ENCODE measurements at places on chromosomes 6 and 20.

DNA sequence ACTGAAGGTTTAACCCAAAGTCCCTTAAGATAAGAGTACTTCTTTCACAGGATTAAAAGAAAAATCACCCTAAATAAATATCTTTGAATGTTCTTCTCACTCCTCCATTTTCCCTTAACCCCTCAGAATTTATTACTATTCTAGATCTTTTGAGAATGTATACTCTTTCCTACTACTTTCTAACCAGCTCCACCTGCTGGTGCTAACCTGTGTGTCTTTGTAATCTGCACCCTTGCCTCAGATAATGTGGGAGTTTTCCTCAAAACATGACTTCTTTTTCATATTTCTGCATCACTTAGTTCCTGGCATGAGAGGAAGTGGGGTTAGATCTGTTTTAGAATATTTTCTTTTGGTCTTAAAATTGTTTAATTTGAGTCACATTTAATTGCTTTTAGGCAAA, 394.2 kb downstream of the BMP2 start:
- no peak for DNase-seq

DNA sequence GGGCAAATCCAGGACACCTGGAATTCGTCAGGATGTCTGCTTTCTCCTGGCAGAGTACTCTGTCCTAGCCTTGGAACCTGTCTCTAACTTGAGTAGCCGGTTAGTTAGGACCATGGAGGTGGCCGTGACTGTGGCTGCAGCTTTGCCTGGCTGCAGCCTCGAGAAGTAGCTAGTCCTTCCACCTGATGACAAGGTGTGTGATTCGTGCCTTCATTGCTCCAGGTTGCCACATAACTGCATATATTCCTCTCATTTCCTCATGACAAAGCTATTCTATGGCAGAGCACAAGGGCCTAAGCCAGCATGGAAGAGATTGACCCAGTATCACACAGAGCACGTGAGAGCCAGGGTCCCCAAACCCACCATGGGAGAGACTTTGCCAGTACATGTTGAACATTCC, 39.8 kb upstream of the KIF25 start:
- DNase-seq, result no peak

GRCh38 chr20:38172408-38172807, 7.3 kb upstream of the TGM2 start:
- no peak for DNase-seq

GRCh38 chr6:38505826-38506225, 133.9 kb downstream of the BTBD9 start:
- DNase-seq, result no peak

DNA sequence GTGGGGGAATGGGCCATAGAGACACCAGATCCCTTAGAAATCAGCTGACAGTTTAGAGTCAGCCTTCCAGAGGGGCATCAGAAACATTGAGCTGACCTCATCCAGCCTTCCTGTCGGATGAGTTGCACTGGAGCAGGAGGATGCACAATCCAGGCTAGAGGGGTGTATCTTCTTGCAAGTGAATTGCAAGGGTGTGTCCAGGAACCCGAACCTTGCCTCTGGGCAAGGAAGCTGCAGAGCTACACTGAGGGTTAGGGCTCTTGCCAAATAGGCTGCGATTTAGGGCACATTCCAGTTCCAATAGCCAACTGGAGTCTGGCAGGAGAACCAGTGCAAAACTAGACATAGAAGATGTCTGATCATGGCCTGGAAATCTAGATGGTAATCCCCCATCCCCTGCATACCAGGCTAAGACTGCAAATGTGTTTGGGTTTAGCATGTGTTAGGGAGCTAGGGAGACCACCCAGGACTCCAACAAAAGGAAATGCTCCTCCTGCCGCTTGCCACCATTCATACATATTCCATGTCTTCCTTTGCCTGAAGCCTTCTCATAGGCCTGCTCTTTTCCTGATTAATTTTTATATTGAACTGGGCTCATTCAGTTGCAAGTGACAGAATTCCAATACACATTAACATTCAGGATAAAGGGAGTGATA, 6.3 kb upstream of the UTRN start:
- DNase-seq, result no peak

GRCh38 chr6:14555804-14556203, 438.2 kb downstream of the CD83 start:
- no peak for DNase-seq

- DNase-seq, result no peak
Observed at GRCh38 chr6:43990275-43990626, 137.0 kb downstream of the MRPL14 start.

DNA sequence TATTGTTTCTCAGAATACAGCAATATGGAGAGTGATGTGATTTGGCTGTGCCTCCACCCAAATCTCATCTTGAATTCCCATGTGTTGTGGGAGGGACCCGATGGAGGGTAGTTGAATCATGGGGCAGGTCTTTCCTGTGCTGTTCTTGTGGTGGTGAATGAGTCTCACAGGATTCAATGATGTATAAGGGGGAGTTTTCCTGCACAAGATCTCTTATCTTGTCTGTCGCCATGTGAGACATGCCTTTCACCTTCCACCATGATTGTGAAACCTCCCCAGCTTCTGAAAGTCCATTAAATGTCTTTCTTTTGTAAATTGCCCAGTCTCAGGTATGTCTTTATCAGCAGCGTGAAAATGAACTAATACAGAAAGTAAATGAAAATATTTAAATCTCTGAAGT, 234.8 kb upstream of the TENT5A start:
- DNase-seq, result no peak

DNA sequence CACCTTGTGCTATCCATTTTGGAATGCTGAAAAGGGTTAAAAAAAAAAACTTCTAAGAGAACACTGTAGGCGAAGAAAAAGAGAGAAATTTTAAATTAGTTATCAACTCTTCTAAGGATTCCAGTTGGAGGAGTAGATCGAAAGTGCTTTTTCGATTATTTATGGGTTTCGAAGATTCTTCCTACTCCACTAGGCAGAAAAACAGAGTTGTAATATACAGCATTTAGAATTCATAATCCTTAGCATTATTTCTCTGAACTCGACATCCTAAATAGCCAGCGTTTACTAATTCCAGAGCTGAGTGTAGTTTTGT, 817 bp upstream of the RNF217 start:
- DNase-seq, result no peak

- no peak for DNase-seq
Observed at GRCh38 chr6:132592855-132593254, 3.3 kb upstream of the TAAR5 start.

GRCh38 chr6:23349521-23350147, 776.4 kb upstream of the NRSN1 start:
- no peak for DNase-seq

DNA sequence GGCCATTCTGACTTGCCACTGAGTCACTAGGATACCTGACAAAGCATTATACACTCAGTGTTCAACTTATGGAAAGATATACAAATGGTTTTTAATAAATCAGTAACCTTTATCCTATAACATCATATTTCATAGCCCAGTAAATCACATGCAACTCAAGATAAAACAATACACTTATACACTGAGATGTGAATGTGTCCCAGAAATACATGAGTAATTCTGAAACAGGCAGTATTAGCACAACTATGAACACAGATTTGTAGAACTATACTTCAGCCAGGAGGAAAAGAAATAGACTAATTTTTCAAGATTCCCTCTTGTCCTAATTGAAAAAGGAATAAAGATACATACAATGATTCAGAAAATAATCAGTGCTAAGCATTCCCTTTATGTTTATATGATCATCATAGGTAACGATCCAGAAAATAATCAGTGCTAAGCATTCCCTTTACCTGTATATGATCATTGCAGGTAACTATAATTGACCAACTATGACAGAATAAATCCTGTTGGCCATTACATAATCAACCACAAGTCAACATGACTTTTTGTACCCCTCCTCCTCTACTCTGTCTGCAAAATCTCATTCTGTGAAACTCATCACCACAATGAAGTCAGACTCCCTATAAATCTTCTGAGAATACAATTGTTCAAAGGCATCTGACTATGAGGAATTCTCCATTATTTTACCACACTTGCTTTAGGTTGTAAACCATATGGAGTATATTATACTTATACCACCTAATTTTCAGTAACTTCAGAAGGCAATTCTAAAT, 30.3 kb downstream of the HACE1 start:
- no peak for DNase-seq

GRCh38 chr6:143125864-143126573, 65.3 kb downstream of the AIG1 start:
- no peak for DNase-seq

DNA sequence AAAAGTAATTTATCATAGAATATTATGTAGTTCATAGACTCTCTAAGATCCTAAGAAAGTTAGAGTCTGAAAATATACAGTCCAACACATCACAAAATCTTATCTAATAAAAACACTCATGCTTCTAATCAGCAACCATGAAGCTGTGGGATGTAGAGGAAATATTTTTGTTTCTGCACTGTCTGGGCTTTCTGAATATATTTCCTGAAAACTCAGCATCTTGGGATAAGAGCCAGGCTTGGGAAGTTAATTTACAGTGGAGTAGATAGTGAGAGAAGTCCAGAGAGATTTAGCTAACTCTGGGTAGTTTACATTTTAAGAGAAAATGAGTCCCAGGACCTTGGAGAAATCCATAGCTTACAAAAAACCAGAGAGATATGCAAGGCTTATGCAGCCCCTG, 150.4 kb upstream of the BMP5 start:
- DNase-seq, result no peak

GRCh38 chr6:113699239-113699638, 157.9 kb upstream of the MARCKS start:
- no peak for DNase-seq

- no peak for DNase-seq
Observed at GRCh38 chr20:40562031-40562430, 127.0 kb downstream of the MAFB start.

- no peak for DNase-seq
Observed at GRCh38 chr6:135257631-135258405, 76.7 kb downstream of the MYB start.

- no peak for DNase-seq
Observed at GRCh38 chr20:61263938-61264337, 11.9 kb downstream of the CDH4 start.

DNA sequence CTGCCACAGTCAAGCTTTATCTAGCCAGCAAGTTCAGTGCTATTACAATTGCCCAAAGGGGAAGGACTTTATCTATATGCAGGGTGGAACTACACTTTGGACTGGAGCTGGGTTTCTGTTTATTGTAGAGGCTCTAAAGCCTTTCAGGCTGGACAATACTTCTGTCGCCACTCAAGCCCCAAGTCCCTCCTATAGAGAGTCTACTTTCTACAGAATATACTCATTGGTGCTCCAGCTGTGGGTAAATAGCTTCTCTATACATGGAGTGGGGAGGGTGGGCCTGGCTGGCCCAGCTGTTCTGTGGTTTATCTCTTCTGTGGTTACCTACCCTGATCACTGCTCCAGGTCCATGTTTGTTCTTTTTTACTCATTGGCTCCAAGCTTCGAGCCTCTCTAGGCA, 151.8 kb upstream of the MYLIP start:
- DNase-seq, result no peak

DNA sequence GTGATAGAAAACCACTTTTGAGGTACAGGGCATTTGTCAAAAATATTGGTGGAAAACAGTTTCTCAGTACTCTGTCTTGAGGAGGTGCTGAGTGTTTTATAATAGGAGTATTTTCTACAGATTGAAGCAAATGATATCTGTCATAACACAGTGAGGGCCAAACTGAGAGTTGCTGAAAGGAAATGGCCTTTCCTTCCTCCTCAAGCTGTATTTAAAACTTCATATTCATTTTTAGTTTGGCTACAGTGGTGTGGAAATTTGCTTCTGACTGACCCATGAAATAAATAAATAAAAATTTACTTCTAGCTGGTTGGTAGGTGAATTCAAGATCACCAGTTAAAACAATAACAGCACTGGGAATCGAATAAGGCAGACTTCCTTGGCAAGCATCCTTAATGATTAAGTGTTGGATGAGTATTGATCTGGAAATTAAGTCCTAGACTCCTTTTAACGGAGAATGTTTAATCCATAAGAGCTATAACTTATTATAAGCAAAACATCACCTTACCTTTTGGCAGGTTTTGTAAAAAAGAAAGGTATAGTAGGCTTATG, 828.6 kb upstream of the CITED2 start:
- no peak for DNase-seq

- DNase-seq, result peak; percentile 25
Observed at GRCh38 chr6:41707565-41708200, 27.7 kb downstream of the TFEB start.

DNA sequence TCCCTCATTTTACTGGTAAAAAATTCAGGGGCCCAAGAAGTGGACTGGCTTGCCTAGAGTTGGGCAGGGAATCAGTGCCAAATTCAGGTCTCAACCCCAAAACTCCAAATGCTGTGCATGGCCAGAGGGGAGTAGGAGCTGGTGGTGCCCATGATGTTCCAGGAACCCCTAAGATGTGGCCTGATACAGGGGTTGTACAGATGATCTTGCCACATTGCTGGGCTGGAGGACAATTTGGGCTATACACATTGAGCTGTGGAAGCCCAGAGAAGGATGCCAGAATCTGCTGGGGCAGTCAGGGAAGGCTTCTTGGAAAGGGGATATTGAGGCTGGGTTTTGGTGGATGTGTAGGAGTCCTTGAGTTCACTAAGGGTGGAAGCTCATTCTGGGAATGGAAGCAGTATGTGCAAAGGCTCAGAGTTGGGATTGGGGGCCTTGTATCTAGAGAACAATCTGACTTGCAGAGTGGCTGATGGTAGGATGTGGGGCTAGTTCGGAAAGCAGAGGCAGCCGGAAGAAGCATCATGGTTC, 38.0 kb upstream of the APCDD1L start:
- no peak for DNase-seq

DNA sequence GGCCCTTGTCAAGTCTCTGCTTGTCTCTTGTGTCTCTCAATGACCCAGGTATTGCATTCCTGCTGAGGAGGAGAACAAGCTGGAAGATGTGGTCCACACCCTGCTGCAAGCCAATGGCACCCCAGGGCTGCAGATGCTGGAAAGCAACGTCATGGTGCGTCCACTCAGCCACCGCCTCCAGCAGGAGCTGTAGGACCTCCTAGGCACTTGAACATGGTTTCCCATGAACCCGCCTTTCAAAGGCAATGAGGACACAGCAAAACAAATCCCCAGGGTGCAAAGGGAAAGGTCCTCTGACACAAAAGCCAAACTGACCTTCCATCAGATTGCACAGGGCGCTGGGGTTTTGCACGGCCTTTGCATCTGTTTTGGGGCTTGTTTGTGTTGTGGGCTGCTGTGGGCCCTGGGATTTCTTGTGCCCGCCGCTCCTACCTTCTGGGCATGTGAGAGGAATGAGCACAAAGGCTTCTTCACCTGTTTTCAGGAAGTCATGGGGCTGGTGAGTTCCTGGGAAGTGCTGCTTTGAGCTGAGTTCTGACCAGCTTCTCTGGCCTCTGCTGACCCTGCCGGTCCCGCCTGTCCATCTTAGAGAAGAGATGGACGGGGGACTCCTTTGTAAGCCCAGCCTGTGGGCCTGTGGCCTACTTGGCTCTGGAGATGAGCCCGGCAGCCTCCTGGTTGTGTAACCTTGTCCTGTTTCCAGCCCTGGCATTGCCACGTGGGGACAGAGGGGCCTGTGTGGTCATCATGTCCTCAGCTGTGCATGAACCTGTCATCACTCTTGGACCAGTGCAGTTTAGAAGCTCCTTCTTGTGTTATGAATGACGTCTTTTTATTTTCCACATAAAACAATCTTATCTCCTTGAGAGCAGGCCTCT, 151.3 kb downstream of the DTNBP1 start:
- DNase-seq, result no peak
